Right atrium auricular region (tissue), 2 donors: ENCODE measurements at places on chromosomes 13 and 19. TPM values are rescaled to one million over a fixed set of nuclear protein-coding genes. Genes with fewer than 3 reads are reported as not detected.

The CYP2S1 gene
- total RNA-seq, result 1.6 TPM

- no peak overlapping the region for H3K27ac ChIP-seq
- no peaks in the 10 kb centered on the region for H3K36me3 ChIP-seq
- peaks cover 17% of the 10 kb centered on the region for H3K4me1 ChIP-seq
- H3K27me3 ChIP-seq, result no peaks in the 10 kb centered on the region
- DNase-seq, result no peak
These were observed 1.6 kb downstream of the REEP6 start for GRCh38 chr19:1492474-1493006.

DNA sequence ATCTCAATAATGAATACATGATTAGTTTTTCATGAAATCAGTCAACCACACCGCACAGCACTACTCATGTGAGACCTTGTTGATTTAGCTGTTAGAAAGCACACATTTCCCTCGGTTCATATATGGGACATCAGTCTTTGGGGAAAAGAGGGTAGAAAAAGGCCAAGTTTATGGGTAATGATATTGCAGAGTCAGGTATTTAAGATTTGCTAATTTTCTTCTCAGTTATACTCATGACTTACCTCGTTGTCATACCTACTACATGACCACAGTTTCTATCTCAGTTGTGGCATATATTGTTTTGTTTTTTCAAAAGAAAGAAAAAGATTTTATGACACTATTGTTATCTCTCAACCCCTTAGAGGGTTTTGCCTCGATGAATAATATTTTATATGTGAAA is 165.6 kb downstream of the POU4F1 start:
- no peaks in the 10 kb centered on the region for H3K36me3 ChIP-seq
- no peaks in the 10 kb centered on the region for H3K4me1 ChIP-seq
- DNase-seq, result no peak
- H3K27me3 ChIP-seq, result no peaks in the 10 kb centered on the region

DNA sequence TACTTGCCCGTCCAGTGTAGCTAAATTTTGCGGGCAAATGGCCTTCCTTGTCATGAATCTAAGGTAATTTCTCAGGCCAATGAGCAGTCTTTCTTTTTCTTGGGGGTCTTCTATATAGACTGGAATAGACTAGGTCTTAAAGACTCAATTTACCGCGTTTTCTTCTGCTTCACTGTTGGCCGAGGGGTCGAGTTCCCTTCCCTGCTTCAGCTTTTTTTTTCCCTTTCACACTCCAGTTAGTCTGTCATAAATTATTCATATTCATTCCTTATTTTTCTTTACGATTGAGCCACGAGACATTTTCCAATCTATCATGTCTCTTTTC is 276 bp downstream of the ALG11 start:
- H3K27ac ChIP-seq, result peak overlapping the region; percentile 61
- no peaks in the 10 kb centered on the region for H3K27me3 ChIP-seq
- peaks cover 22% of the 10 kb centered on the region for H3K4me1 ChIP-seq
- peak overlapping the region; percentile 81 for H3K4me3 ChIP-seq
- no peaks in the 10 kb centered on the region for H3K36me3 ChIP-seq

DNA sequence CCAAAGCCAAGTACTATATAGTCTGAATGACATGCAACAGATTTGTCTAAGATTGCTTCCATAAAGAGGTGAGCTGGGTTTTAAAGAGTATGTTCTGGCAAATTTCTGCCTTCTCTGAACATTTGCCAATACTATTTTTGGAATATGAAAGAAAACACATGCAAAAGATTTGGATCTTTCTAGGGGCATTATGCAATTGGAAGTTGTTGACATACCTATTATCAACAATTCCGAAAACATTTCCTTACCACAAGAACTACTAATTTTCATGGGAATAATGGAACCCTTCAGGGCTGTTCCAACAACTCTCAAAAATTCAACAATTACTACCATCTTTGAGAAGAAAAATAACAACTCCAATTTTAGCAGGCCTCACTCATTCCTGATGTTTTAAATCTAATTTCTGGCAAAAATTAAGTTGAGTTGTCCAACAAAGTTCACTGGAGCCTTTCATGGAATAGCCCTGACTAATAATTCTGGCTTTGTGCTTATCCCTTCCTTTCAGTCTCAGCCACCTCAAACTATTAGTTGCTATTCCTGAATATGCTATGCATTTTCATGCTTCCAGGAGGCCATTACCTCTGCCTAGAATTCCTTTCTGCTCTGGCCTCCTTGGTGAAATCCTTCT is 250.0 kb downstream of the RGCC start:
- peaks cover 35% of the 10 kb centered on the region for H3K4me1 ChIP-seq
- no peak overlapping the region for H3K4me3 ChIP-seq
- peak overlapping the region; percentile 11 for H3K27ac ChIP-seq
- no peaks in the 10 kb centered on the region for H3K27me3 ChIP-seq
- DNase-seq, result no peak

DNA sequence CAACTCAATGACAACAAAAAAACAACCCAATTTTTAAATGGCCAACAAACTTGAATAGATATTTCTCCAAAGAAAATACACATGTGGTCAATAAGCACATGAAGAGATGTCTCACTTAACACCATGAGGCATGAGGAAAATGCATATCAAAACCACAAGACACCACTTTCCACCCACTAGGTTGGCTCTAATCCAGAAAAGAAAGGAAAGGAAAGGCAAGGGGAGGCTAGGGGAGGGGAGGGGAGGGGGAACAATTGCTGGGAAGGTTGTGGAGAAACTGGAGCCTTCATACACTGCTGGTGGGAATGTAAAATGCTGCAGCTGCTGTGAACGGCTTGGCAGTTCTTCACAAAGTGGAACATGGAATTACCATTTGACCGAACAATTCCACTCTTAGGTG is 854.3 kb downstream of the UQCRFS1 start:
- DNase-seq, result no peak
- H3K27me3 ChIP-seq, result no peaks in the 10 kb centered on the region
- H3K4me1 ChIP-seq, result no peaks in the 10 kb centered on the region
- no peak overlapping the region for H3K4me3 ChIP-seq
- no peak overlapping the region for H3K27ac ChIP-seq

DNA sequence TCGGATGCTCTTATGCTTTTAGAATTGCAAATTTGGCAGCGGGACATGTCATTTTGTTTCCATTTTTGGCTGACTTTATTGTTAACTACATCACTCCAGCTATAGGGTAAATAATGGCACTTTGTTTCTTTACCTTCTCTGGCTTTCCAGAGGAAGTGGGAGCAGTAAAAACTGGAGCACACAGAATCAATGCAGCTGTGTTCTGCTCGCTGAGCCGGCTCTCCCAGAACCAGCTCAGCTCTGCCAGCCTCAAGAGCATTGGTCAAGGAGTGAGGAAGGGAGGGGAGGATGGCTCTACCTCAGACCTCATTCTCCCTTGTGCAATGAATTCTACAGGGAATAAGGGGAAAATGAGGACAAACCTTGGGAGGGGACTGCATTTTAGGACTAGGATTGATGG is 50.5 kb upstream of the SPATA13 start:
- no peaks in the 10 kb centered on the region for H3K27me3 ChIP-seq
- no peak overlapping the region for H3K27ac ChIP-seq
- H3K36me3 ChIP-seq, result no peaks in the 10 kb centered on the region
- no peaks in the 10 kb centered on the region for H3K4me1 ChIP-seq
- H3K4me3 ChIP-seq, result no peak overlapping the region

The ZNF415 gene
- 24.7 TPM for total RNA-seq

The CNFN gene
- total RNA-seq, result not detected

The PSPN gene
- 0.82 TPM for total RNA-seq

DNA sequence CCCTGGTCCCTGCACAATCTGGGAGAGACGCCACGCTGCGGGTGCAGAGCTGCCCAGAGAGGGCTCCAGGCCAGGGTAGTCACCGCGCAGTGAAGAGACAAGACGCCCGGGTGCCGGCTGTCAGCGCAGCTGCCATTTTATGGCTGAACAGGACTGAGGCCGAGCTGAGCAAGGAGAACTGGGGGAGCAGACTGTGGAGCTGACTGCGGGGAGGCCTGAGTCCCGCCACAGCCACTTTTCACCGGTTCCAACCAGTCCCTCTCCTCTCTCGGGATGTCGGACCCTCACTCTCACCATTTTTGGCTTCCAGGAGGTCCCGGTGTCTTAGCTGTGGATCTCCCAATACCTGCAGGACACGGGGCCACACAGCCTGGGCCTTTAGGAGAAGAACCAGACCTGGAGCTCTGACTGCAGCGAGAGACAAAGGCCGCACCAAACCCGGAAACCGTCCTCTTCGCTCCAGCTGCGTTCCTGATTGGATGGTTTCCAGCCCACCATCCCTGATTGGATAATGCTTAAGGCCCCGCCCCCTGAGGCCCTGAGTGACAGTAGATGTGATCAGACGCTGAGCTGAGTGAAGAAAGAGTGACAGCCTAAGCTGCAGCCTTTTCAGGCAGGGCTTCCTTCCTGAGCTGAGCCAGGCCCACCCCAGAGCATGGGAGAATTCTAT is at the start of gene ZNF626:
TSS of gene ZNF626 (minus strand) at position 422 of the 670 bp plus-strand sequence. CDS start at position 297, 125 bp downstream.
- H3K27me3 ChIP-seq, result no peaks in the 10 kb centered on the region
- H3K4me3 ChIP-seq, result peak within 1 kb of the TSS; percentile 72
- H3K4me1 ChIP-seq, result peaks cover 46% of the 10 kb centered on the region
- H3K27ac ChIP-seq, result peak within 1 kb of the TSS; percentile 78
- DNase-seq, result peak; percentile 99
- peaks cover 18% of the 10 kb centered on the region for H3K36me3 ChIP-seq

The LILRB2 gene
- 1.1 TPM for total RNA-seq

GRCh38 chr19:782185-782877 is 14.9 kb upstream of the PTBP1 start:
- H3K4me3 ChIP-seq, result peak overlapping the region; percentile 25
- DNase-seq, result no peak
- no peaks in the 10 kb centered on the region for H3K36me3 ChIP-seq
- H3K4me1 ChIP-seq, result peaks cover 14% of the 10 kb centered on the region

The IZUMO4 gene
- total RNA-seq, result 1.4 TPM

DNA sequence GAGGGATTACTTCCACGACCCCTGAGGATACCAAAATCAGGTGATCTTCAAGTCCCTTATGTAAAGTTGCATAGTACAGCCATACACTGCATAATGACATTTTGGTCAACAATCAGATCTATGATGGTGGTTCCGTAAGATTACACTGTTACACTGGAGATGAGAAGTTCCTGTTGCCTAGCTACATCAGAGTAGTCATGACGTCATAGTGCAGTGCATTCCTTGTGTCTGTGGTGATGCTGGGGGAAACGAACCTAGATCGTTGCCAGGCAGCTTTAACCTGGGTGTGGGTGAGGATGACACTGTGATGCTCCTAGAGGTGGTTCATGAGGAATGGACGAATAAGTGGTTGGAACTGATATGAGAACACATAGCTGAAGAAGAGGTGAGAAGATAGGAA is 9.1 kb downstream of the ZNF610 start:
- H3K27ac ChIP-seq, result no peak overlapping the region
- DNase-seq, result no peak
- H3K27me3 ChIP-seq, result no peaks in the 10 kb centered on the region
- H3K4me3 ChIP-seq, result no peak overlapping the region
- no peaks in the 10 kb centered on the region for H3K4me1 ChIP-seq

DNA sequence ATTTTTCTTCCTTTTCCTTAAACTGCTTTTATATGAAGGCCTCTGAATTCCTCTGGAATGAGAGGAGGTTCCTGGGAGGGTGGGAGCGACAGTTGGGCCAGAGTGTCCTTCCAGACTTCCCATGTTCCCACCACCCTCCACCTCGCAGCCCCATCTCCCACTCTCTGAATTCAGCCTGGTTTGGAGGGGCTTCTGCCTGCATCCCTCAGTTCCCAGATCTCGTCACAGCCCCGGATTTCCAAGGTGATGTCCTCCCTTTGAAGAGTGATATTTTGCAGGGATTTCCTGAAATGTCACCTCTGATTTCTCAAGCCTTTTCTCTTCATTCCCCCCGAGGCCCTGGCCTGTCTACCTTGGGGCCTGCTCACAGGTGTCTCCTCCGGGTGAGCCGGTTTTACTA is 16.7 kb upstream of the SLC7A9 start:
- H3K27me3 ChIP-seq, result no peaks in the 10 kb centered on the region
- DNase-seq, result peak; percentile 11
- H3K36me3 ChIP-seq, result peaks cover 12% of the 10 kb centered on the region
- H3K4me1 ChIP-seq, result no peaks in the 10 kb centered on the region

DNA sequence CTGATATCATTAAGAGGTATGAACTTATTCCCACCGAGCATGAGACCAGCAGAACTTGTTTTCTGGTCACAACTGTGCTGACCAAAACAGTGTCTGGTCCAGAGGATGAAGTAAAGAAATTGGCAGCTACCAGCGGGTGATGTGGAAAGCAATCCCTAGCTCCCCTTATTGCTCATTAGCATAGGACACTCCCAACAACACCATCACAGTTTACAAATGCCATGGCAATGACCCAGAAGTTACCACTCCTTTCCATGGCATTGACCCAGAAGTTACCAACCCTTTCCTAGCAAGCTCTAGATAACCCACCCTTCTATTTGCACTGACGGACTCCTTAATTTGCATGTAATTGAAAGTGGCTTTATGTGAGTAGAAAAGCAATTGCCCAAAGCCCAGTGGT is 1856.1 kb downstream of the OLFM4 start:
- H3K4me3 ChIP-seq, result no peak overlapping the region
- no peaks in the 10 kb centered on the region for H3K27me3 ChIP-seq
- H3K36me3 ChIP-seq, result no peaks in the 10 kb centered on the region
- H3K4me1 ChIP-seq, result no peaks in the 10 kb centered on the region

GRCh38 chr13:111971891-111972780 is 94.8 kb upstream of the SOX1 start:
- H3K27me3 ChIP-seq, result no peaks in the 10 kb centered on the region
- H3K27ac ChIP-seq, result no peak overlapping the region
- no peak for DNase-seq
- H3K36me3 ChIP-seq, result no peaks in the 10 kb centered on the region

GRCh38 chr13:84399320-84400085 is 517.2 kb upstream of the SLITRK1 start:
- no peaks in the 10 kb centered on the region for H3K27me3 ChIP-seq
- no peaks in the 10 kb centered on the region for H3K36me3 ChIP-seq
- H3K27ac ChIP-seq, result no peak overlapping the region
- H3K4me1 ChIP-seq, result no peaks in the 10 kb centered on the region
- DNase-seq, result no peak

The HSD17B14 gene
- total RNA-seq, result 3.7 TPM

- H3K4me1 ChIP-seq, result peaks cover 1% of the 10 kb centered on the region
- no peak overlapping the region for H3K4me3 ChIP-seq
- H3K36me3 ChIP-seq, result no peaks in the 10 kb centered on the region
- DNase-seq, result no peak
- H3K27me3 ChIP-seq, result no peaks in the 10 kb centered on the region
These were observed 48.4 kb upstream of the MEDAG start for GRCh38 chr13:30857636-30858035.

GRCh38 chr19:30406220-30407067 is 34.3 kb downstream of the ZNF536 start:
- H3K27me3 ChIP-seq, result no peaks in the 10 kb centered on the region
- no peak overlapping the region for H3K27ac ChIP-seq
- no peak overlapping the region for H3K4me3 ChIP-seq
- DNase-seq, result no peak

DNA sequence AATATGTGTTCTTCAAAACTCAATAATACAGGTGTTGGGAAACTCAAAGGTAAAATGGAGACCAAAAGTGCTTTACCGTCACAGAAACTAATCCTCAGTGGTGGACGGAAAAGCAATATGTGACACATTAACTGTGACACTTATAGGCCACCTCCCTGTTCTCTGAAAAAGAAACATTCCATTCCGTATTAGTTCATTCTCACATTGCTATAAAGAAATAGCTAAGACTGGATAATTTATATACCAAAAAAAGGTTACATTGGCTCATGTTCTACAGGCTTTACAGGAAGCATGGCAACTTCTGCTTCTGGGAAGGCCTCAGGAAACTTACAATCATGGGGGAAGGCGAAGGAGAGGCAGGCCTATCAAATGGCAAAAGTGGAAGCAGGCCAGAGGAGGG is 435.3 kb upstream of the HTR2A start:
- H3K4me1 ChIP-seq, result no peaks in the 10 kb centered on the region
- no peak overlapping the region for H3K4me3 ChIP-seq
- H3K27me3 ChIP-seq, result no peaks in the 10 kb centered on the region
- no peak for DNase-seq
- H3K36me3 ChIP-seq, result no peaks in the 10 kb centered on the region
